ENCODE measurements at places on chromosomes 12 and 14.
A peak's percentile ranks its signal among the peaks of the same experiment; 100 is the strongest.

DNA sequence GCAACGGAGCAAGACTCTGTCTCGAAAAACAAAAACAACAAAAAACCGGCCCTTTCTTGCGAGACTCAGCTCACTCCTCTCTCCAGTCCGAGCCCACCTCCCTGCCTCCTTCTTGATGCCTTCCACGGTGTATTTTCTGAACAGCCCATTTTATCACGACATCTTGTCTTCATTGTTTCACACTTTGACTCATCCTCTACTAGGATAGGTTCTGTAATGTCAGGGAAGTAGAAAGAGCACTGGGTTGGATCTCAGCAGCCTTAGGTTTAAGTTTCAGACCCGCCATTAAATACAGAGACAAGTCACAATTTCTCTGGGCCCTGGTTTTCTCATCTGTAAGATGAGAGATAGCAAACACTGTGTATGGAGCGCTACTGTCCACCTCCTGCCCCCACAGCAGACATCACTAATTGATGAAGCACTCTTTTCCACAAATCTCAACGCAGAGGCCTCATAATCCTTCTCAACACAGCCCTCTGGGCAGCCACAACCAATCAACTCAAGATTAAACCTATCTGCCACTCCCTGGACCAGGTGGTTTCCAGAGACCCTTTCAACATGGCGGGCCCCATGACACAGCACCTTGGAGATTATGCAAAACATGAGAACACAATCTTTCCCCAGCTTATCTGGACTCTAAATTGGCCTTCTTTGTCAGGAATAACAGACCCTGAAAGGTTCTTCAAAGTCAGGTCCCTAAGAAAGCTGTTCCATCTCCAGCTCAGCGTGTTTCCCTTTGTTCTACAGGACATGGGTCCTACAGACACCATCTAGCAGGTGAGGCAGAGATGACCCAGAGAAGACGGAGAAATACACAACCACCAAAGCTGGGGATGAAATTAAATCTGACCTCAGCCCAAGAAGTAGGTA lies 35.6 kb downstream of the CCDC88C start:
- DNase-seq = no peak

GRCh38 chr12:112190231-112191025 lies 65.1 kb downstream of the TRAFD1 start:
- DNase-seq = no peak

DNA sequence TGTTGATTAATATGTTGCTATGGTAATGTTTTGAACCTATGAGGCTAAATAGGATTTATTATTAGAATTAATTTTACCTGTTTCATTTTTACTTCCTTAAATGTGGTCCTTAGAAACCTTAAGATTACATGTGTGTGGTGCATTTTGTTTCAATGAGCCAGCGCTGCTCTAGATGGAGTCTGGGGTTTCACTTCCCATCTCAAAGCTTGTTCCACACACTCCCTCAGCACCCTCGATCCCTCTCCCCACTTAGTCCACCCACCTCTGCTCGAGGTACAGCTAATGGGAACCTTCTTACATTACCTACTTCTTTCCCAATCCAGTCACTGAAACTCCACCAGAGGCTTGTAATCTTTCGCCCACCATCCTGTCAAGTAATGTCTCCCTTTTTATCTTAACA lies 205.2 kb downstream of the PAX9 start:
- no peak for DNase-seq

GRCh38 chr12:44457465-44457864 lies 418.6 kb downstream of the NELL2 start:
- DNase-seq = no peak

GRCh38 chr14:75711105-75711795 lies 50.2 kb downstream of the TTLL5 start:
- DNase-seq = peak; percentile 37

DNA sequence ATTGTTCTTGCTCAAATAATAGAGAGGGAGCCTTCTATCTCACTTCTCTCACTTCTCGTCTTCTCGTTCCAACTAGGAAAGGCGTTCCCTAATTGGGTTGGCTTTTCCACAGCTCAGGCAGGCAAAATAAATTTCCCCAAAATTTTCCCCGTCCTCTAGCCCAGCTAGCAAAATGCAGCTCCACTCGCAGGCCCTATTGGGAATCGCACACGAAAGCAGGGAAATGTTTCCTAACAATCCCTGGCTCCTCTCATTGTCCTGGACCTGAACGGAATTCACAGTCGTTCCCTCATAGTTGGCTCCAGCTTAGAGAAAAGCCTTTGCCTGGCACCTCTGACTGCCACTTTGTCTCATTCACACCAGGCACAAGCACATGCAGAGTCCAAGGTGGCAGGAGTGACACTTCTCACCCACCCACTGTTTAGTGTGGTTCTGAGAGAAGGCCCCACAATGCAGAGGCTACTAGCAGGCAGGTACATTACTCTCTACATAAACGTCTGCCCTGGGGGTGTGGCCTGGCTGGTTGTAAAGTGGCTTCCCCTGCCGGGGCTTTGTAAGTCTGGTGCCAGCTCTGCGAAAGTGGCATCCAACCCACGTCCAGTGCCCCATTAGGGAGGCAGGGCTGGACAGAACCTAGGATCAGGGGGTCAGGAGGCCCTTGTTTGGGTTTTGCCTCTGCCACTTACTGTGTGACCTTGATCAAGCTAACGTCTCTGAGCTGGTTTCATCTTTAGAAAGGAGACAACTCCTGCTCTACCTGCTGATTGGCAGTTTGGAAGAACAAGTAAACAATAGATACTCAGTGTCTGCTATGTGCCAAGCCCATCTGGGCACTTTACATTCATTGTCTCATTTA lies 4.2 kb downstream of the SERPINA10 start:
- no peak for DNase-seq

GRCh38 chr14:94426526-94426925 lies 26.1 kb downstream of the SERPINA11 start:
- no peak for DNase-seq

DNA sequence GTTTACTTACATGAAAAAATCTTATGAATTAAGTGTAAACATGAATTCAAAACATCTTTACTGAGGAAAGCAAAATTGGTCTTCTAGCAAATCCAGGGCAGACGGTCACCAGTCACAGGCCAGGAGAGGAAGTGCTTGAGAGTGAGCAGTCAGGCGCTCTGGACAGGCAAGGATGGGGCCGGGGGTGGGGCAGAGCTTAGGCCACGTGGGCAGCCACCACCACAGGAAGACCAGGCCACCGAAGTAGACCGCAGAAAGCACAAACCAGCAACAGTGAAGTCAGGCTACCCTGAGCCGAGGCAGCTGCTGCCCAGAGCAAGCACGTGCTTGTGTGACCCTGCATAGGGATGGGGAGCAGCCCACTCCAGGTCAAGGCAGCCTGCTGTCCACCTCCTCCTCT lies 33.5 kb downstream of the SLC6A12 start:
- no peak for DNase-seq

DNA sequence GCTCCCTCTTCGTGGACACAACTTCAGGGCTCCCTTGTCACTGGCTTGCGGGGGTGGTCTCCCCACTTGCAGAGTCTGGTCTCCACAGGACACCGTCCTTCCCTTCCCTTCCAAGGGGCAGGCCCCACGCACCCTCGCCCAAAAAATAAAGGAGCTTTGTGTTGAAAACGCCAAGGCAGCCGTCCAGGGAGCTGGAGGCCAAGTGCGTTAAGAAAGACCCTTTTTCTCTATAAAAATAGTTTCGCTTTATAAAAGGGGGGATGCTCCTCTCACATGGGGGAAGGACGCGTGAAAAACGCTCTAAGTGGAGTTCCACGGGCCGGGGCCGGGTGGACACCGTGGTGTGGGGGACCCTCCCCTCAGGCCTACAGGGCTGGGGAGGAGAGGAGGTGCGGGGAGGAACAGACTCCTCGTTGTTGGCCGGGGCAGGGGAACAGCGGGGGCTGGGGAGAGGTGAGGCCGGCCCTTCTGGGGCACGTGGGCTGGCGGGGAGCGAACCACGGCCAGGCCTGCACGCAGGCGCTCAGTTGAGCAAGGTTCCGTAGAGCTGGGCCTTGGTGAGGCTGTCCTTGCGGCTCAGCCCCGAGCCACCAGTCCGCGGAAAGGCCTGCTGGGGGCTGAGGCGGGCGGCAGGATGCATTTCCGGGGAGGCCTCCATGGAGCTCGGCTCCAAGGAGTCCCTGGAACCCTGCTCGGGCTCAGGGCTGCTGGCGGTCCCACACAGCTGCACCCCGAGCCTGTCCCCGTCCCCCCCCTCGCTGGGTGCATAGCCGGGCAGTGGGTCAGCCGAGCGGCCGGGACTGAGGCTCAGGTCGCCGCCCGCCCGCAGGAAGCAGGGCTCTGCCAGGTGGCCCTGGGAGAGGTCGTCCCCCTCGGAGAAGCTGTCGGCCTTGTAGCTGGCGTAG lies 49.5 kb downstream of the BEGAIN start:
- no peak for DNase-seq

GRCh38 chr12:15209782-15210181 lies 11.4 kb downstream of the RERG start:
- DNase-seq = no peak

- no peak for DNase-seq
Measured at GRCh38 chr12:22562036-22563028, 18.0 kb upstream of the C2CD5 start.

- no peak for DNase-seq
Measured at GRCh38 chr12:3576891-3577290, 85.9 kb downstream of the PRMT8 start.

Measured in AG04450 (cell line).